ENCODE measurements at places on chromosomes 11 and 22. TPM values are rescaled to one million over a fixed set of nuclear protein-coding genes. Genes with fewer than 3 reads are reported as not detected.

GRCh38 chr11:134878785-134879184 is 466.7 kb upstream of the B3GAT1 start:
- DNase-seq: no peak

DNA sequence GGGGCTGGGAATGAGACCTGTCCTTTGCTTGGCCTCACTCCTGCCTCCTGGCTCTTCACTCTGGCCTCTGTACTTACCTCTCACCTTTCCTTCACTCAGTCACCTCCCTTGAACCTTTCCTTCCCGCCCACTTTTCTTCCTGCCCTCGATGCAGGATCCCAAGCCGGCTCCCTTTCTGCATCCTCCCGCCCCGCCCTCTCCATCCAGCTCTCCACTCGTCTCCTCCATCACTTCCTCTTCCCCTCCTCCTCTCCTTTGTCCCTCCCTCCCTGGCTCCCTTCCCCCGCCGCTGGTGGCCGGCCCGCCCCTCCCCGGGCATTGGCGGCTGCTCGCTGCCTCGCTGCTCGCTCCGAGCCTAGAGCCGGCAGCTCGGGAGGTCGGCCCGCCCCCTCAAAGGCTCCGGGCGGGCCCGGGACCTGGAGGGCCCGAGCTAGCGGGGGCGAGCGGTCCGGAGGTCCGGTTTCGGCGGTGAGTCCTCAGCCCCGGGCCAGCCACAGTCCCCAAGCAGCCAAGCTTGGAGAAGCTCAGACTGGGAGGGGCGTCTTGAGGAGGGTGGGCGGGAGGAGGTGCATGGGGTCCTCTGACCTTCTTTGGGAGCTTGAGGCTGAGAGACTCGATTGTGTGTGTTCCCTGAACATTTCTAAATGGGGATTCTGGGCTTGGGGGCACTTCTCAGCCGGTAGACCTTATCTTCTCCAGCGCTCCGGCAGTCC is 13.8 kb downstream of the PHLDB1 start:
- peak; percentile 82 for DNase-seq

GRCh38 chr11:4539603-4540219 is 5.3 kb upstream of the OR52M1 start:
- DNase-seq: no peak

GRCh38 chr11:71402878-71403277 is 45.3 kb downstream of the DHCR7 start:
- no peak for DNase-seq

DNA sequence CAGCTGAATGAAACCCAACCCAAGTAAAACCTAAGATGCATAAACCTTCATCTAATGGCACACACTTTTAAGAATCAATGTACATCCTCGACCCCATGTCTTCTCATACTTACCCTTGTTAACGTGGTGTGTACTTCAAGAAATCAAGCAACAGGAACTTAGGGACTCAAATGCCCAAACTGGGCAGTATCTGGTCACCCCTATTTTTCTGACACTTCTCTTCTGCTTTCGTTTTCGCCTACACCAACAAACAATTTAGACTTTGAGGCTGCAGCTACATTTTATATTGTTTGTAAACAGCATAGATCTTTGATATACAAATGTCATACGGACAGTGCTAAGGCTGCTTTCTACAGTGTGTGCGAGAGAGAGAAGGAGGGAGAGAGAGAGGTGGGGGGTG is 1044.0 kb downstream of the NTM start:
- no peak for DNase-seq

DNA sequence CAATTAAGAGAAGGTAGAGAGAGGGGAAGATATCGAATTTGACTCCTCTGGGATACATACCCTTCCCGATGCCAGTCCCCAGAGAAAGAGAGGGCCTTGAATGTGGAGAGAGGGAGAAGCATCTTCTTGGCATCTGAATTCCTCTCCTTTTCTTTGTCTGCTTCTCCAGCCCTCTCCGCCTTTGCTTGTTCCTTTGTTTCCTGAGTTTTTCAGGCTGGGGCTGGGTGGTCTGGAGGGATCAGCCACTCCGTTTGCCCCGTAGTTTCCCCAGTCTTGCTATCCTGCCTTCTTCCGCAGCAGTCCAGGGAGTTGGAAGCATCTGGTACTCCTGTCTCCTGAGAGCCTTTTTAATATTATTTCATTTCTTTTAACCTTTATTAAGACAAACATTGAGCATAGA is 107.1 kb upstream of the CADM1 start:
- no peak for DNase-seq

- no peak for DNase-seq
These were observed 368.9 kb downstream of the NTM start for GRCh38 chr11:131739243-131739882.

DNA sequence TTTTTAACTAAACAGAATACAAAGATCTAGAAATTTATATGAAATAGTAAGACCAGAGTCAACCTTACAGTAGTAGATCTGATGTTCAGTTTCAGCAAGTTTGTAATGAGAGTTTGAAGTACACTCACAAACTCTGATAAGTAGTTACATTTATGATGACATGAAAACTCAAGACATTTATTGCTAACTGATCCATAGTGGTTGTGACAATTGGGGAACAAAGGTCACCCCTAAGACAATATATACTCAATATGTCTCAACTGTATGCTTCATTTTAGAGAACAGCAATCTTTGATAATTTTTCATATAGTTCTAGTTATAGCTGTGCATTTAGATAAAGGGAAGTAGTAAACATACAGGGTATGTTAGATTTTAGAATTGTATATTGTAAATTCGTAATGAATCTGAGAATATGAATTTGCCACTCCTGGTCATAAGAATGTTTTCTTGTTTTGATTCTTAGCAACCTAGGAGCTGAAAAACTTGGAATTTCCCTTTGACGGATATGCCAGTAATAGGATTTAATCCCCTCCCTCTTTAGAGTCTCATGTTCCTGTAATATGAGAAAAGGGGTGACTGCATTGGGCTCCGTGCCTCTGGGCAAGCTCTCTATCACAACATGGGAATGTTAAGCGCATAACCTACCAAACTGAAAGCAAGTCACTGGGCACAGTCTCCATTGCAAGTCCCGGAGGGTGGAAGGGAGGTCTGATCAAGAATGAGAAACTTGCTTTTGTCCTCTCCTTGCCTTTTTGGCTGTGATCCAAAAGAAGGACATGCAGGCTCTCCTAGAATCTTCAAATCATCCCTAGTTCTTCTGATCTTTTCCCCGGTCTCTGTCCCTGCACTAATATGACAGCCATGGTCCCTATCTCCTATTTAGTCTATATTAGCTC is 11.4 kb downstream of the OR10D3 start:
- no peak for DNase-seq

DNA sequence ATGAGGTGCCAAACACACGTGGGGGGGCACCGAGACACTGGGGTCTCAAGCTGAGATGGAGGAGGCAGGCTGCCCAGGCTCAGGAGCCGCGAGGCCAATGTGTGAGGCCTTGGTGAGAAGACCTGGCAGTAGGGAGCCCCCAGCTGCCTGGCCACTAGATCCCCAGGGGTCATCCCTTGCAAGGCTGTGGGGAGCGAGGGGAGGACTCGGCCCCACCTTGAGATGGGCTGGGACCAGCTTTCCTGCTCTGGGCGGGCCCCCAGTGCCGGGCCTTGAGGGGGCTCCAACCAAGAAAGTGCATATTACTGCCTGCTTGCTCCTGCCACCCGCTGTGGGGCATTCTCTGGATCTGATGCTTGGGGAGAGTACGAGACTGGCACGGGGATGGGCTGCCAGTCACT is 107.0 kb downstream of the CTTN start:
- DNase-seq: no peak

GRCh38 chr11:66936311-66936711 is 21.9 kb downstream of the PC start:
- peak; percentile 94 for DNase-seq

DNA sequence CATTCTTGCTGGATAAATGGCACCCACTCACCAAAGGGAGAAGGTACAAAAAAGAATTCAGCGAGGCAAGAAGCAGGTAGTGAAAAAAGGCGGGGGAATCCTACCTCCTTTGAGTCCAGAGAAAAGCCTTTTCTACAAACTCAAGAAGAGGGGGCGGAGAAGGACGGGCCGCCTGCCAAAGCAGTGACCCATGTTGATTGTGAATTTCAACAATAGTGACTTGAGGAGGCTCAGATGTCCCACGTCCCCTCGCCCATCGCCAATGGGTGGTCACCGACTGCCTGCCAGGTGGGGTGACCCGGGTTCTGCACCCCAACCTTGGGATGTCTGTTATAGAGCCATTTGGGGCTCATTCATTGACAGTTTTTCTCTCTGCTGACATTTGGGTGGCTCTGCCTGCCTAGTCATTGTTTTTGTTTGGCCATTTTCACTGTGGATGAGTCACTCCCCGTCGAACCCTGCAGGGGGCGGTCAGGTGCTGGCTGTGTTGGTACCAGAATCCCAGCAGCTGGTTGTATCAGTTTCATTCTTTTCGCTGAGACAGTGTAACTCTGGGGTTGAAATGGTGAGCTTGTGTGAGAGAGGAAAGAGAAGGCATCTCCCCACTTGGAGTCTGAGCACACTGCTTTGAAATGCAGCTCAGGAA is 163.4 kb upstream of the NCAM1 start:
- DNase-seq: no peak

GRCh38 chr22:49402169-49402568 is 425.5 kb downstream of the BRD1 start:
- no peak for DNase-seq

GRCh38 chr22:34502821-34503220 is 563.1 kb upstream of the ISX start:
- no peak for DNase-seq

DNA sequence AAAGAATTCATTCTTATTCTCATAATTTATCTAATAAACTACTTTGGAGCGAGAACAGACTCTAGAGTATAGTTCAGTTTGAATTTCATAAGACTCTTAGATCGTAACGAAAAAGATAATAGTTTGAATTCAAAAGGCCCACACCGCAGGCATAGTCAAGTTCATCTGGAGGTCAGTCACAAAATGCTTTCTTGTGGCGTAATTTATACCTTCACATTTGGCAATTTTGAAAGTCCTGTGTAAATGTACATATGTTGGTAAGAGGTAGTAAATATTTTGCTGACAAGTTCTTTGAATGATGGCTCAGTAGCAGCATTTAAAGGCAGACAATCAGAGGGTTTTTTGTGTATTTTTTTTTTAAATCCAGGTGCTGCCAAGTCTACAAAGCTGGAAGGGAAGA is 88.1 kb downstream of the TEAD1 start:
- no peak for DNase-seq

DNA sequence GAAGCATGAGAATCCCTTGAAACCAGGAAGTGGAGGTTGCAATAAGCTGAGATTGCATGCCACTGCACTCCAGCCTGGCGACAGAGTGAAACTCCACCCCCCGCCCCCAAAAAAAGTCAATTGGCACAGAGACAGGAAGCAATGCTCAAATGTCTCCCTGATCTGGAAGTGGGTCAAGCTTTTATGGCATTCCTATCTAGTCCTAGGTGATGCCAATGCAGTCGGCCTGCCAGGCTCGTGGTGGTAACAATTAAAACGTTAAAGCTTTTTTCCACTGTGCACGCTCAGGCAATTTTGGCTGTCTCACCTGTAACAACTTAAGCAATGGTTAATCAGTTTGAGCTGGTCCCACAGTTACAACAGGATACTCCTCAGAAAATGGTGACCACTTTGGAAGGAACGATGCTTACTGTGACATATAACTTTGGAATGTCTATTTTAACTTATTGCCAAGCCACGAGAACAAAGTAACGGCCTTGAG is 18.9 kb upstream of the PISD start:
- peak; percentile 84 for DNase-seq

DNA sequence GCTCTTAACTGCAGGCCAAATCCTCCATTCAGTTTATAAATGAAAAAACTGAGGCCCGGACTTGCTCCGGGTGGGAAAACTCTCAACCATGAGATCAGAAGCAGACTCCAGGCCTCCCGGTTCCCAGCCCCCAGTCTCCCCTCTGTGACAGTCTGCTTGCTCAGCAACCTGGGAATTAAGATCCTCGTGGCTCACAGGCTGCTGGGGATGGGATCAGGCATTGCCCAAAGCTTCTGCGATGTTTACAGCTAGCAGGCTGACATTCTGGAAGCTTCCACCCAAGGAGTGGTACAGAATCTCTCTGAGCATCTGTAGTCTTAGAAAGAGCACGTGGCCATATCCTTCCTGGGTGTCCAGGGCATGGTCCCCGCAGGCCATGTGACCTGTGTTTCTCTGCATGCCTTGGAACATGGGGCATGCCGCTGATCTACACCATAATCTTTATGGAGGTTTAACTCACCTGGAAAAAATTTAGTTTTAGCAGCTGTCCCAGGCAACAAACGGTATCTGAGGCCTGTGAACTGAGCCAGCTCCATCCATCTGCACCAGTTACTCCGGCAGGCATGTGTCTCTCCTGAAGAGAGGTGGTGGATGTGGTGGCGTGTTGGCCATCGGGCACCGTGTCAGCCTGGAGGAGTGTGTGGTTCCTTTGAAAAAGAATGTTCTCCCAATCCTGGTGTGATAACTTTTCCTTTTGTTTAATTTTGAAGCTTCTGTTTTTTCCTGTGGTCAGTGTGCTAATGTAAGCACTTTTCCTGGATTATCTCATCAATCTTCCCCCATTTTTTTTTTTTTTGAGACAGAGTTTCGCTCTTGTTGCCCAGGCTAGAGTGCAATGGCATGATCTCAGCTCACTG is 7.9 kb downstream of the FBLN1 start:
- no peak for DNase-seq

The SLC1A2 gene
- 0.14 TPM for total RNA-seq

The GGTLC2 gene
- not detected for total RNA-seq

The MYOD1 gene
- total RNA-seq: not detected

The MPPED2 gene
- 1.6 TPM for total RNA-seq

The RASD2 gene
- 0.16 TPM for total RNA-seq
